Right ventricle myocardium superior (tissue), 1 donor: ENCODE measurements at places on chromosomes 2 and 18. TPM values are rescaled to one million over a fixed set of nuclear protein-coding genes. Genes with fewer than 3 reads are reported as not detected.
A peak's percentile ranks its signal among the peaks of the same experiment; 100 is the strongest.

DNA sequence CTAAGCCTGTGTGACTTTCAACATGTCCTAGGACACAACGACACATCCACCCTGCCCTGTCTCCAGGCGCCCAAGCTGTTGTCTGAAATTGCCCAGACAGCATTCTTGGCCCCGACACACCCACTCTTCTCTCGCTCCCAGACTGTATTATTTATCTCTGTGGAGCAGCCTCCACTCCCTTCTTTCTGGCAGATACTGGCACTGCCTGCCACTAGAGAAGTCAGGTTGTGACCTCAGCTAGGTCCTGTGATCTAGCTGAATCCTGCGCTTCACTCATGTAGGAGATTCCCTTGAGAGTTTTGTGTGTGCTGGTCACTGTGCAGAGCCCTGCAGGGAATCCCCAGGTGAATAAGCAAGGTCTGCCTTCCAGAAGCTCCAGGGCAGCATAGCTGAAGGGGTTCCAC is 77.1 kb upstream of the TNP1 start:
- peak; percentile 55 for DNase-seq

Gene PLEK
- 4.7 TPM for total RNA-seq

DNA sequence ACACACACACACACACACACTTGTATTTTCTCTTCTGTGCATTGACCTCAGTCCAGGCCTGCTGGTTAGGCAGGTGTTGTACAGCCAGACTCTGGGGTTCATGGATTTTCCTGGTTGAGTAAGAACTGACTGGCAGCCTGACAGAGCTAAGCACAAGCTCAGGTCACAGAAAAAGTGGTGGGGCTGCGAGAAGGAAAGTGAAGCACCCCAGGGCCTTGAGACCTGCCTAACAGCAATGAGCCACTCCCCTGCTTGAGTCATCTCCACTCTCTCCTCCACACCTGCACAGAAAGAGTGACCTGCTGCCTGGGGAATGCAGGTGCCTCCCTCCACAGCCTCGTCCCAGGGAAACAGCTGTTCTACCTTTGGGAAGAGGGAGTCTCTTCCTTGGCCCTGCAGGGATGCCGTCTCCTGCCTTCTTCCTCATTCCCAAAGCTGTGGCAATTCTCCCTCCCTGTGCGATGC is 91.4 kb upstream of the LGALSL start:
- DNase-seq: no peak

GRCh38 chr2:85768713-85769112 is 14.9 kb downstream of the ATOH8 start:
- DNase-seq: peak; percentile 87

DNA sequence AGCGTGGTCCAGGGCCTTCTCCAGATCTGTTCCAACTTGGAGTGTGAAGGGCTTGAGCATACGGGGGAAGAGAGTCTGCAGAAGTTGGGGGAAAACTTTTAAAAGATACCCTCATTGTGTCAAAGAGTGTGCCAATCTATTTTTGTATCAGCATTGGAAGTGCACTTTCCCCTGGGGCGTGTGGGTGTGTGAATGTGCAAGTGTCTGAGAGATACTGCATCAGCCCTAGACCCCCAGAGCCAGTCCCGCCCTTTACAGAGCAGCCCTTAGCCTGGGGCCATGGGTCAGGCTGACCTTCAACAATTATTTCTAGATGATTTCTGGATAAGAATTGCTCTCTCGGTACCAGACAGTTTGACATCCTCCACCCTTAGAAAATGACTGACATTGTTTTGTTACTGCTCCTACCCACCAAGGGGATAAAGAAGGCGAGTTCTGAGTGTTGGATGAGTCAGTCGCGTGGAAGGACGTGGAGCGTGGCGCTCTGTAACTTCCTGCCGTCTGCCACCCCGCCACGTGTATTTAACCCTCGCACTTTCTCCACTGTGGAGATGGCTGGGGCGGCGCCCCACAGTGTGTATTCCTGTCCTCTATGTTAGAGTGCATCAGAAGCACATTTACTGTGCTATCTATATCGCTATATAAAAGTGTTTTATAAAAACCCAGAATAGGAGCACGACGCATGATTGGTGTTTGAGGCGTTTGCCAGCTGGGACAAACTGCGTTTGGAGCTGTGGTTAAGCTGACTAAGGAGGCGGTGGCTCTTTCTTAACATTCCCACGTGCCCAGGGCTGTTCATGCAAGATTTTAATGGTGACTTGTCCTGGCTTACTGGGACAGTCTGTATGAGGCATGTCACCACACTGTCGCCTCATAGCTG is 122.6 kb downstream of the CABLES1 start:
- no peak for DNase-seq

DNA sequence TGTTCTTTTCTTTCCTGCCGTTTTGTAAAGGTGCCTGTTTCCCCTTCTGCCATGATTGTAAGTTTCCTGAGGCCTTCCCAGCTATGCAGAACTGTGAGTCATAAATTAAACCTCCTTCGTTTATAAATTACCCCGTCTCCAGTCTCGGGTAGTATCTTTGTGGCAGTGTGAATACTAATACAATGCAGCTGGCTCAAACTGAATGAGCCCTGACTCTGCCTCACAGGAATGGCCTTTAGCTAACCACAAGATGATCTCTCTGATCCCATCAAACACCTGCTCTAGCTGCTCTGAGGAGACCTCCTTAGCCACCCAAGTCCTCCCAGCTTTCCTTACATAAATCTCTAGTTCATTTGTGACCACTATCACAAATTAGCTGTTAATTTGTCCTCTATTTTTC is 41.5 kb upstream of the CAB39 start:
- no peak for DNase-seq

- DNase-seq: no peak
These were observed 181.6 kb upstream of the HS6ST1 start for GRCh38 chr2:128500138-128500800.

Gene RIT2
- total RNA-seq: not detected

DNA sequence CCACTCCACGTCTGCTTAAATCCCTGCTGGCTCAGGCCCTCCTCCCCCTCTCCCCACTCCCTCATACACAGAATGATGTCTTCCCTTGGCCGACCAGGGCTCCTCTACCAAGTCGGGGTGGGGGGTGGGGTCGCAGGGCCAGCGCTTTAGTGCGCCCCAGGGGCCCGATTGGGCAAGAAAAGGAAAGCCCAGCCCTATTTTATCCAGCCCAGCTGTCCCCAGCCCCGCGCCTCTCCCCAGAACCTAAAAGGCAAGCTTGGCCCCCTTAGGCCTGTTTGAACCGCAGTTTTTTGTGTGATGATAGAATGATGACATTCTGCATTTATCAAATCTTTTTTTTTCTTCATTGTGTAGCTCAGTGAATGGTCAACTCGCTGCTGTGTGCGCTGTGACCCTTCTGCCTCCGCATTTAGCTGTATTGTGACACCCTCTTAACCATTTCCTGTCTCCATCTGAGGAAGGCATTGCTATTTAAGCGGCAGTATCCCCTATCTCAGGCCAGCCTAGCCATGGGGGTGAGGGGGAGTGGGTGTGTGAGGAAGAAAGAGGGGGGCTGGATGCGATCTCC is 231.4 kb downstream of the HAUS1 start:
- DNase-seq: no peak
